CD14-positive monocyte (primary cell): ENCODE measurements at places on chromosomes 11 and 22.
A peak's percentile ranks its signal among the peaks of the same experiment; 100 is the strongest.

- DNase-seq: no peak
Measured at GRCh38 chr11:2093575-2094353, 45.4 kb downstream of the IGF2 start.

DNA sequence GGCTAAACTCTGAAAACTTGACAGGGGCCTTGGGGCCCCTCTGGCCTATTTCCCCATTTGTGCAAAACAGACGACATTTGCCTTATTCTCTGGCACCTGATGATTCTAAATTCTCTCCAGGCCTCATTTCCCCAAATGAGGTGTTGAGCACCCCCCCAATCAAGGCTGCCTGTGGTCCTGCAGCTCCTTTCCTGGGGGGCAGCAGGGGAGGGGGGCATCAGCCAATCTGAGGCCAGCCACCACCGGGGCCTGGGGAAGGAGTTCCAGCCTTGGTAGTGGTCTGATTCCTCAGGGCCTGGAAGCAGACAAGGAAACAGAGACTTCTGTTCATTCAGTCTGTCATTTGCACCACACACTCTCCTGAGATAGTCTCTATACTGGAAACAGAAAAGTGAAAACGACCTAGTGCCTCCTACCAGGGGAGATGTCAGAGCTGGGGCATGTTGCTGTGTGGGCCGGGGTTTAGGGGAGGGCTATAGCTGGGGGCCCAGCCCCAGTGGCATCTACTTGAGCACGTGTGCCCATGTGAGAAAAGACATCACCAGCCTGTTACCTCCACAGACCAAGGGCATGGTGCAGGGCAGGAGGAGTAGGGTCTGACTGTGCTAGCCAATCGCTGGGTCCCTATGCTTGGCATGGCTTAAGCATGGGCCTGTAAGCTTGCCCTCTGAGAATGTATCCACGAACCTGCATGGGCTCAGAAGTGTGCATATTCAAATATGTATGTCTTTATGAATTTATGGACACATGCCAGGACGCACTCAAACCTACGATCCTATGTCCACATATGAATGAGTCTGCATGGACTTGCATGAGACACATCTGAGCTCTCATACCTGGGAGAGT is 1.8 kb upstream of the TPBGL start:
- no peak for DNase-seq

DNA sequence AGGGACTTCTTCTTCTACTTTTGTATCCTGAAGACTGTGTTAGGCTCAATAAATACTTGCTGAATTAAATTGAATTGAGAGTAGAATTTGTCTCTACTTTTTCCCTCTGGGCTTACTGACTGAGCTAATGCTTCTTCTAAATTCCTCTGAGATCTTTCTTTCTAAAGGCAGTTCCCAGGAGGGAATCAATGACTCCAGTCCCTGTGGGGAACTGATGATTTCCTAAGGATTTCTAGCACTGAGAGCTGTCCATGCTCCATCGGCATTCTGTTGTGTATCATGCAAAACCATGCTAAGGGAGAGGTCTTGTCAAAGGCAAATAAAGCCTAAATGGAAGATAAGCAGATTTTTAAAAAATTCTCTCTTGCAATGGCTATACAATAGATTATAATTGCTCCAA is 148.8 kb upstream of the KIRREL3 start:
- DNase-seq: no peak

DNA sequence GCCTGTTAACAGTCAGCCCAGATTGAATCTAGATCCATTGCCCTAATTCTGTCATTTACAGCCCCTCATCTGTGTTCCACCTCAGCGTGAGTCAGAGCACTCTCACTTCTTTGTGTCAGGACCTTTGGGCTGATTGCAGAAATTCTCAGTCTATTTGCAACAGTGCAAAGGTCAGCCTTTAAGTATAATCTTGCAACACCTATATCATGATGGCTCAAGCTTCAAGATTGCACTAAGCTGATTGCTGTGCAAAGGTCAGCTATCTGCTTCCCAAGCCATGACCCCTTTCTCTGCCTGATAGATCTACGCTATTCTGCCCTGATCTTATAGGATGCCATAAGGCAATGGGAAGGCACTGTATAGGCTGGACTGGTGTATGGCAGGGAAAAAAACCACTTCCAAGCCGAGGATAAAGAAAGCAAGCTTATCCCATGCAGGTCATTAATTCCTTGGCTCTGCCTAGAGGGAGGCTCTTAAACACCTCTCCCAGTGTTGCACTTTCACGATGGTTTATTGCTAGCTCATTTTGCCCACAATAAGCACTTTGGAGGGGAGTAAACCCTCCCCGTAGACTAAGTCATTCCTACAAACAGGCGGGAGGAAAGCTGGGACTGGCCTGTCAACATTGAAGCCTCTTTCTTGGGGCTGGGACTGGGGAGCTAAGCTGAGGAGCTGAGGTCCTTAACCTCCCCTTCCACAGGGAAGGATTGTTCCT is 100.6 kb downstream of the RRAS2 start:
- DNase-seq: no peak

DNA sequence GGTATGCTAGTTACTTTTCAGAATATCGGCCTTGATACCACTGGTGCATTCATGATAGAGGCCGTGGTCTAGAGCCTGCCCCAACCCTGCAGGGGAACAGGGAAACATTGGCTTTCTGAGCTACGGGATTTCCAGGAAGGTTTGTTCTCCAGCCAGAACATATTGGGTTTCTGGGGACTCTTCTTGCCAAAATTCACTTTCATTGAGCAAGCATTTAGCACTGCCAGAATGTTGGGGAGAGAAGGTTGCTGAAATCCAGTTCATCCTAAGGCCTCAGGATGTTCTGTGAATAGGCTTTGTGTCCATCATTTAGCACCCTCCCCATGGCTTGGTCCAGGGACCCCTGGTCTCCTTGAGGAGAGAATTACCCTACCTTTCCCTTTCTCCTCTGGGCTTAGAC is 36.7 kb downstream of the DRG1 start:
- DNase-seq: no peak

DNA sequence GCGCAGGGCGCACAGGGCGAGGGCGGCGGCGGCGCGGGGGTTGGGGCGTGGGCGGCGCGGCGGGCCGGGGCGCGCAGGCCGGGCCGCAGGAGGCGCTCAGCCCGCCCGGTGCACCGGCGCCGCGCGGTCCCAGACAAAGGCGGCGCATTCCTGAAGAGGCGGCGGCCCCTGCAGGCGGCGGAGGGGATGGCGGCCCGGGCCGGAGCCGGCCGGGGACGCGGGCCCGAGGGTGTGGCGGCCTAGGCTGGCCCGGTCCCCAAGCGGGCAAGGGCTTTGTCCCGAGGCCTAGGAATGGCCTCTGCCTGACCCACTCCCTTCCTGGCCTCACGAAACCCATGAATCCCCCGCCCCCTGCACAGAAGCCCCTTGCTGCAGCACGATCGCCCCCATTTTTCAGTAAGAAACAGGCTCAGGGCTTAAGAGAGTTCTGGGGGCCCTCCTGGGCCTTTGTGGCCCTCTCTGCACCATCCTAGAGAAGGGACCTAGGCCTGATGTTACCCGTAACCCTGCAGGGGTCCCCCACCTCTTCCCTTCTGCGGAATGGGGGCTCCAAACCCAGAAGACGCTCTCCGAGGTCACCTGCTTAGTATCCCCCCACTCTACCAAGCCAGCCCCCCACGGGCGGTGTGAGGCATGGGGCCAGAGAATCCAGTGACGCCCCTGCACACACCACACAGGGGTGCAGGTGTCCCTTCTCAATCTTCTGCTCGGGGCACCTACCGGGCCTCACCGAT is at the start of gene RTN4R:
RTN4R (minus strand) TSS at position 40 of the 734 bp plus-strand sequence. CDS start 226 bp downstream, outside the sequence.
- peak; percentile 43 for DNase-seq

DNA sequence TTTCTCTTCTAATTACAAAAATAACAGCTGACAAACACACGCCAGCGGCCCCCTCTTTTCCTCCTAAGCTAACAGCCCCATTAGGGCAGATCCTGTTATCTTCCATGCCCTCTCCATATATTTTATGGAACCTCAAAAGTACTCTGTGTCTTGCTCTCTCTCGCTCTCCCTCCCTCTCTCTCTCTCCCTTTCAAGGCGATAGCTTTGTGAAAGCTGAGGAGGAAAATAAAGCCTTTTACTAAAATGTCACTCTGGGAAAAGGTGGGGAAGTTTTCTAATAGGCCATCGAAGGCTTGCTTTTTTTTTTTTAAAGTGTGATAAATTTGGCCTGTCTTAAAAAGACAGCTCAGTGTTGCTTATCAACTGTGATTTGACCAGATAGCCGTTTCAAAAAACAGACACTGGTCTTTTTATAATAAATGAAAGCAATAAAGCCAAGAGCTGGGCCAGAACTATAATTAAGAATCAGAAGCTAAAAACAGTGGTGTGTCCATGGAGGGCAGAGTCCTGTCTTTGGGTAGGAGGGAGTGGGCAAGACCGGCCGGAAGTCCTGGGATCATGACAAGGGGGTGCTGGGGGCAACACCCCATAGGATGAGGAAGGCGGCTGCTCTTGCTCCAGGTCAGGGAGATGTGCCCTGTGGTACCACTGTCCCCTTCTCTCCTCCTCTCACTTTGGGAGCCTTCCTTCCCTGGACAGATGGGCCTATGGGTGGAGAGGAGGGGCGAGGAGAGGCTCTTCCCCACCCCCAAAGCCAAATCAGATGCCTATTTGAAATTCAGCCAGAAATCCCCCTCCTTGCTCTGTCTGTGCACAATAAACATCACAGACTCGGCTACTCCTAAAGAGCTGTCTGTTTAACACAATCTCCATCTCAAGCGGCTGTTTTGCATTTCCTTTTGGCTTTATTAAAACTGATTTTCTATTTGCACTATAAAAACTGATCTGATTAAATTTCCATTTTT is 267.2 kb downstream of the BUD13 start:
- no peak for DNase-seq

- DNase-seq: no peak
Measured at GRCh38 chr11:60150279-60150678, 32.6 kb downstream of the MS4A6A start.

DNA sequence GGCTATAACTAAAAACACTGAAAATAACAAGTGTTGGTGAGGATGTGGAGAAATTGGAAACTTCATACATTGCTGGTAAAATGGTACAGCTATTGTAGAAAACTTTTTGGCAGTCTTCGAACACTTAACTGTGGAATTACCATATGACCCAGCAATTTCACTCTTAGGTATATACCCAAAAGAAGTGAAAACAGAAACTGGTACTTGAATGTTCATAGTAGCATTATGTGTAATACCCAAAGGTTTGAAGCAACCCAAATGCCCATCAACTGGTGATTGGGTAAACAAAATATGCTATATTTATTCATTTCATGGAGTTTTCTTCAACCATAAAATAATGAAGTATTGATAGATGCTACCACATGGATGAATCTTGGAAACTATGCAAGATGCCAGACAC is 40.8 kb upstream of the FTH1 start:
- no peak for DNase-seq

GRCh38 chr11:64367931-64368672 is 9.1 kb downstream of the RPS6KA4 start:
- no peak for DNase-seq

DNA sequence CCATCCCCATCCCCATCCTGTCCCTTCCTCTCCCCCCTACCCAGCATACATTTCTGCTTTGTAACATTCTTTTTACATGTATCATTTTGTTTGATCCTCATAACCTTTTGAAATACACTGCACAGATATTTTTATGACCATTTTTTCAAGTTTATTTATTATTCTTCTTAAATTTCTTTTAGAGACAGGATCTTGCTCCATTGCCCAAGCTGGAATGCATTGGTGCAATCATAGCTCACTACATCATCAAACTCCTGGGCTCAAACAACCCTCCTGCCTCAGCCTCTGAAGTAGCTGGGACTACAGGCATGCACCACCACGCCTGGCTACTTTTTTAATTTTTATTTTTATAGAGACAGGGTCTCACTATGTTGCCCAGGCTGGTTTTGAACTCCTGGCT is 99.4 kb upstream of the AKIP1 start:
- DNase-seq: no peak

GRCh38 chr11:76578654-76579055 is 91.9 kb downstream of the LRRC32 start:
- no peak for DNase-seq

GRCh38 chr22:37502342-37503182 is 16.4 kb upstream of the MFNG start:
- no peak for DNase-seq

GRCh38 chr11:20355221-20356219 is 8.0 kb upstream of the HTATIP2 start:
- DNase-seq: peak; percentile 16

DNA sequence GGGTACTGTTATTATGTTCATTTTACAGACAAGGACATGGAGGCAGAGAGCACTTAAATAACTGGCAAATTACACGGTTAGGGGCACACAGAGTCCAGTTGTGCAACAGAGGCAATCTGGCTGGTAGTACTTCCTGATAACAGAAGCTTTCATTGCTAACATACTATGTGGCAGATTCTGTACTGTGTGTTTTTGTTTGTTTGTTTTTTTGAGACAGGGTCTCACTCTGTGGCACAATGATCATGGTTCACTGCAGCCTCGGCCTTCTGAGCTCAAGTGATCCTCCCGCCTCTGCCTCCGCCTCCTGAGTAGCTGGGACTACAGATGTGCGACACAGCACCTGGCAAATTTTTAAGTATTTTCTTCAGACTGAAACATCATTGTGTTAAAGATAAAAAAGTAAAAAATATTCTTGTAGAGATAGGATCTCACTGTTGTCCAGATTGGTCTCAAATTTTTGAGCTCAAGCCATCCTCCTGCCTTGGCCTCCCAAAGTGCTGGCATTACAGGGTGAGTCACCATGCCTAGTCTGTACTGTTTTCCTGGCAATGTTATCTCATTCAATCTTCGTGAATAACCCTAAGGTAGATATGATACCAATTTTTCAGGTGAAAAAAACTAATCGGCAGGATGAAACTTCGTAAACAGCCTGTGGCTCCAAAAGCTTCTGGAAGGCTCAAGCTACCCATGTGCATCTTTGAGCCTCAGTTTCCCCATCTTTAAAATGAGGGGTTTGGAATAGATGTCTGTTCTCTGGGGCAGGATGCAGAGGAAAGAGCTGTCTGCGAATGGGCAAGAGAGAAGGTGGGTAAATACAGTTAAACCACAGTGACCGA is 921 bp upstream of the NUCB2 start:
- DNase-seq: peak; percentile 38

- DNase-seq: no peak
Measured at GRCh38 chr11:70381872-70382861, 16.2 kb upstream of the CTTN start.

- DNase-seq: no peak
Measured at GRCh38 chr22:50136581-50137015, 33.9 kb upstream of the PANX2 start.

DNA sequence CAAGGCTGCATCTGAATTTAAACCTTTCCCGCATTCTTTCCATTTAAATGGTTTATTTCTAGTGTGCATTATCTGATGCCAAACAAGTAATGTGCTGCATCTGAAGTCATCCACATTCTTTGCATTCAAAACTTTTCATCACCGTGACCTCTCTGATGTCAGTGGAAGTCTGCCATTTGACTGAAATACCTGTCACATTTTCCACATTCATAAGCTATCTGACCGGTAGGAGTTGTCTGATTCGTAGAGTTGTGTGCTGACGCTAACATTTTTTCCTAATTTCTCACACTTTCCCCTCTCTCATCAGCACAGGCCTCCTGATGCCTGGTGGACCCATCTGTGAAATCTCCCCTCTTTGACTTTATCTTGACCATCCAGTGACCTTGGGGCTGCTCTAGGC is 79.9 kb upstream of the BARX2 start:
- DNase-seq: no peak
